Activated CD8-positive, alpha-beta T cell treated with anti-CD3 and anti-CD28 coated beads for 36 hours (primary cell): ENCODE measurements at places on chromosomes 5 and 9.

- H3K36me3 ChIP-seq: no peaks in the 10 kb centered on the region
- peaks cover 34% of the 10 kb centered on the region for H3K4me1 ChIP-seq
- peaks cover 47% of the 10 kb centered on the region for H3K27me3 ChIP-seq
- peak; percentile 62 for DNase-seq
Observed at GRCh38 chr5:159098603-159099436, 896 bp downstream of the EBF1 start.

- DNase-seq: no peak
- H3K4me3 ChIP-seq: no peak overlapping the region
- H3K36me3 ChIP-seq: no peaks in the 10 kb centered on the region
Observed at GRCh38 chr5:159905496-159905895, 10.8 kb upstream of the ADRA1B start.

- no peak for DNase-seq
- H3K27me3 ChIP-seq: no peaks in the 10 kb centered on the region
- H3K4me3 ChIP-seq: no peak overlapping the region
Observed at GRCh38 chr5:82352146-82352791, 74.1 kb upstream of the RPS23 start.

DNA sequence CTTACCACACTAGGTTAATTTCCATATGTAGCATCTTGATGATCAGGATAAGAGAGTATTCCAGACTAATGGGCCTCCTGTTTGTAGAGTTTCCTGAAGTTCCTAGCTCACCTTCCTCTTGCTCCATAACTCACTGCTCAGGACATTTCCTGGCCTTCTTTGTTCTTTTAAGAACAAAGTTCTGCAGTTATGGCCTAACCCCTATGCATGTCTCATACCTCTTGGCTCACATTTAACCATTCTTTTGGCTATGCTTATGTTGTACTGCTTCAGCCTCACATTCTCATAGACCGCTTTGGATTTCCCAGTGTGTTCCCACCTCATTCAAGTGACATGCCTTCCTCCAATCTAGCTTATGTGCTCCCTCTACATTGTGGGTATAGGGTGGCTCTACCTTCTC lies 40.5 kb upstream of the HMGCS1 start:
- H3K36me3 ChIP-seq: no peaks in the 10 kb centered on the region
- no peak overlapping the region for H3K4me3 ChIP-seq
- peaks cover 5% of the 10 kb centered on the region for H3K27me3 ChIP-seq
- DNase-seq: no peak
- H3K4me1 ChIP-seq: no peaks in the 10 kb centered on the region
- H3K27ac ChIP-seq: no peak overlapping the region

DNA sequence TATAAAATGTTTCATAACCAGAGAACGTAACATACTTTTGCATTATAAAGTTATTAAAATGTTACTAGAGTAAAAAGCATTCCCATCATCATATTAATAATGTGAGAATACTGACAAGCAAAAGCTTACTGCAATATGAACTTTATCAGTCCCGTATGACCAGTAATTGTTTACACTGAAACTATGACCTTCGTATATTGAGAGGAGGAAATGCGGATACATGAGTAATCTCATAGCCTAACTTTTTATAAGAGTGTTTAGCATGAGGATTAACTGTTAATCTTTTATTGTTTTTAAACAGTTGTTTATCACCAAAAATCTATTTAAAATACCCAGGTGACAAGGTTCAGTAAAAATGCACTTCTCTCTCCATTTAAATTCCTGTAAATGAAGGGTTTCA lies 272.4 kb downstream of the SLF1 start:
- no peaks in the 10 kb centered on the region for H3K27me3 ChIP-seq
- no peak overlapping the region for H3K4me3 ChIP-seq
- H3K4me1 ChIP-seq: no peaks in the 10 kb centered on the region
- no peak for DNase-seq

GRCh38 chr9:37836386-37836785 lies 35.8 kb downstream of the DCAF10 start:
- no peaks in the 10 kb centered on the region for H3K27me3 ChIP-seq
- peaks cover 19% of the 10 kb centered on the region for H3K4me1 ChIP-seq
- peaks cover 6% of the 10 kb centered on the region for H3K36me3 ChIP-seq
- no peak overlapping the region for H3K4me3 ChIP-seq
- peak overlapping the region; percentile 17 for H3K27ac ChIP-seq
- peak; percentile 28 for DNase-seq

GRCh38 chr5:109242518-109242917 lies 167.3 kb downstream of the PJA2 start:
- H3K4me1 ChIP-seq: no peaks in the 10 kb centered on the region
- no peak for DNase-seq
- H3K27me3 ChIP-seq: no peaks in the 10 kb centered on the region
- no peak overlapping the region for H3K4me3 ChIP-seq
- H3K27ac ChIP-seq: no peak overlapping the region

DNA sequence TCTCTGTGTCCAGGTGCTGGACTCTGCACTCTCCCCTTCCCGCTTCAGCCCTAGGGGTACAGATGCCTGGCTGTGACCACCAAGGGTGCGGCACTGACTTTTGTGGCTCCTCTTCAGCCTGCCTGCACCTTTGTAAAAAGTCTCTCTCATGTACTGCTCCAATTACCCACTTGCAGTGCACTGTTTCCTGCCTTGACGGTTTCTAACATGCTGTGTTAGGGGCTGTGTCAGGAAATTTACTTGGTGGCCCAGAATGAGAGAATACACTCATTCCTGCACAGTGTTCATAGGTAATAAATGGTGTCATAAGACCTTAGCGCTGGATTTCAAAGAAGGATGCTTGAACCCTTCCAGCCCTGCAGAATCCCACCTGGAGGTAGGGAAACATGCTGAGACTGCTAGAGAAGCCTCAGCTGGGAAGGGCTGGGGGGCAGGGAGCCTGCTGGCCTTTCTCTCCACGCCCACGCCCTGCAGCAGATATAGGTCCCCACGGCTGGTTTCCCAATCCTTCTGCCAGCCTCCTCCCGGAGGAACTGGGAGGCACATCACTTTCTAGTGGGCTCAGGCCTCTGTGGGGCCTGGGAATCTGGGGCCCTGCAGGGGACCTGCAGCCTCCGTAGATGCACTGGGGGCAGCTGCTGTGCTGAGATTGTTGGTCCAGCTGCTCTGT lies 17.6 kb upstream of the HRH2 start:
- peaks cover 35% of the 10 kb centered on the region for H3K4me1 ChIP-seq
- no peak for DNase-seq
- peak overlapping the region; percentile 10 for H3K27ac ChIP-seq
- no peaks in the 10 kb centered on the region for H3K36me3 ChIP-seq
- peaks cover 1% of the 10 kb centered on the region for H3K27me3 ChIP-seq

DNA sequence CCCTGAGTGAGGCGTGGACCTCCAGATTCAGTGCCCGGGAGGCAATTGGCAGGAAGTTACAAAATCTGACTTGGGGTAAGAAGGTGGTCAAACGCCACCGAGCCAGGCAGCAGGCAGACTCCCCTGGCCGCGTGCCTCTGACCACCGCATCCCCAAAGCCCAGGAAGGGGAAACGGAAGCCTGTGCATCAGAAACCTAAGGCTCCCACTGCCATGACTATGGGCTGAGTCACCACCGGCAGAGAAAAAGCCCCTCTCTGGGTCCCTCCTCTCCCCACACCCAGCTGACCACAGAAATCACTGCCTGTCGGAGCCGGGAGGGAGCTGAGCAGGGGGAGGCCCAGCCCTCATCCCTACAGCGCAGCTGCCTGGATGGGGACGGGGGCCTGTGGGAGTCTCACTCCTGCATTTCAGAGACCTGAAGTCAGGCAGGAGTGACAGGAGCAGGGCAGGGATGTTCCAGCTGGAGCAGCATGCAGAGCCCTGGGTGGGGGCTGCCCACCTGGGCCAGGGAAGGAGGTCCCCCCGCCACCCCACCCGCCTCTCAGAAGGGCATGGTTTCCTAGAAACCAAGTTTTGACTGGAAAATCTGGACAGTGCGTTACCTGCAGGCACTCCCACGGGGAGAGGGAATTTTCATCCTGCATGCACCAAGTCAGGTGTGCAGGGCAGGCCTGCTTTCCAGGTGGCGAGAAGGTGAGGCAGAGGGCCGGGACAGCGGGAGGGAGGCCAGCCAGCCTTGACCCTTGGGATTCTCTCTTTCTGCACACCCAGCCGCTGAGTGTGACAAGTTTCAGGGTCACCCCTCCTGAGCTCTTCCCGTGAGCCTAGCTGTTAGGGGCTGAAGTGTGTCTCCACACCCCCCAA lies 68.2 kb downstream of the LRSAM1 start:
- H3K27me3 ChIP-seq: no peaks in the 10 kb centered on the region
- H3K4me3 ChIP-seq: no peak overlapping the region
- DNase-seq: peak; percentile 81
- peaks cover 18% of the 10 kb centered on the region for H3K36me3 ChIP-seq
- peaks cover 6% of the 10 kb centered on the region for H3K4me1 ChIP-seq

- no peak overlapping the region for H3K4me3 ChIP-seq
- no peaks in the 10 kb centered on the region for H3K36me3 ChIP-seq
- H3K27ac ChIP-seq: no peak overlapping the region
- no peaks in the 10 kb centered on the region for H3K27me3 ChIP-seq
Observed at GRCh38 chr5:17267106-17267505, 49.7 kb downstream of the BASP1 start.

- no peak for DNase-seq
- no peak overlapping the region for H3K4me3 ChIP-seq
- no peaks in the 10 kb centered on the region for H3K36me3 ChIP-seq
Observed at GRCh38 chr5:58666598-58667581, 84.0 kb downstream of the RAB3C start.

DNA sequence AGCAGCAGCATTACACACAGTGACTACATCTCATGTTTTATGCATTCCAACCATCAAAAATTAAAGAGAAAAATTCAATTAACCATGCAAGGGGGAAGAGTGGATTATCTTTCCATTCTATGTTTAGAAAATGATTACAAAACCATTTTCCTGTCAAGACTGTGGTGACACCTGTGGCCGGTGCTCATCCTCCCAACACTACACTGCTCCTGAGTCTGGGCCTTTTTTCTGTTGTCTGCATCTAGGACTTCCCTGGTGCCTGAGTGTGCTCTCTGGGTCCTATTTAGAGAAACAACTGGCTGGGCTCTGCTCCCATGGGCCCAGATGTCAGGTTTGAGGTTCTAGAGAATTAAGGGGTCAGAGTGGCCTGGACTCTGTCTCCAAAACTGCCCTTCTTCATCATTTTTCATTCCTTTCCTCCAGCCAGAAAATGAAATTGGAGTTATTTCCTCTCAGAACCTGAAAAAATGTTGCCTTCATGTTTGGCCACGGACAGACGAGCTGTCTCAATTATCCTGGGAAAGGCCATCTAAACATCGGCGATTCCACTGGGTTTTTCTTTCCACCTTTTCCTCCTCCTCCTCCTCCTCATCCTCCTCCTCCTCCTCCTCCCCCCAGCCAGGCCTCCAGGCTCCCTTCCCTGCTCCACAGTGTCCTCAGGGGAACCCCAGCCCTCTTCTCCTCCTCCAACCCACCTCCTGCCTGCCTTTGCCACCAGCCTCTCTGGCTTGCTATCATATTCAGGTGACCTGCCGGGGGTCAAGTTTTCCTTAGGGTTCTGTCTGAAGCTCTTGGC lies 11.4 kb upstream of the ARSI start:
- no peak for DNase-seq
- H3K27ac ChIP-seq: no peak overlapping the region
- H3K4me1 ChIP-seq: no peaks in the 10 kb centered on the region
- no peaks in the 10 kb centered on the region for H3K36me3 ChIP-seq

GRCh38 chr9:133787754-133788025 lies 49.5 kb upstream of the SARDH start:
- DNase-seq: peak; percentile 25
- H3K36me3 ChIP-seq: no peaks in the 10 kb centered on the region
- H3K27me3 ChIP-seq: peaks cover 4% of the 10 kb centered on the region
- no peak overlapping the region for H3K27ac ChIP-seq

GRCh38 chr9:20227166-20227874 lies 395.0 kb downstream of the MLLT3 start:
- H3K27me3 ChIP-seq: no peaks in the 10 kb centered on the region
- DNase-seq: no peak
- H3K4me1 ChIP-seq: peaks cover 31% of the 10 kb centered on the region
- H3K27ac ChIP-seq: no peak overlapping the region
- peaks cover 1% of the 10 kb centered on the region for H3K36me3 ChIP-seq
- no peak overlapping the region for H3K4me3 ChIP-seq

- H3K36me3 ChIP-seq: no peaks in the 10 kb centered on the region
- H3K27ac ChIP-seq: no peak overlapping the region
- DNase-seq: no peak
- H3K4me1 ChIP-seq: no peaks in the 10 kb centered on the region
- no peak overlapping the region for H3K4me3 ChIP-seq
Observed at GRCh38 chr9:132190966-132191365, 29.1 kb downstream of the NTNG2 start.

- DNase-seq: peak; percentile 47
- no peak overlapping the region for H3K27ac ChIP-seq
- H3K4me3 ChIP-seq: no peak overlapping the region
- peaks cover 6% of the 10 kb centered on the region for H3K4me1 ChIP-seq
Observed at GRCh38 chr9:68685770-68686169, 19.3 kb upstream of the PIP5K1B start.

DNA sequence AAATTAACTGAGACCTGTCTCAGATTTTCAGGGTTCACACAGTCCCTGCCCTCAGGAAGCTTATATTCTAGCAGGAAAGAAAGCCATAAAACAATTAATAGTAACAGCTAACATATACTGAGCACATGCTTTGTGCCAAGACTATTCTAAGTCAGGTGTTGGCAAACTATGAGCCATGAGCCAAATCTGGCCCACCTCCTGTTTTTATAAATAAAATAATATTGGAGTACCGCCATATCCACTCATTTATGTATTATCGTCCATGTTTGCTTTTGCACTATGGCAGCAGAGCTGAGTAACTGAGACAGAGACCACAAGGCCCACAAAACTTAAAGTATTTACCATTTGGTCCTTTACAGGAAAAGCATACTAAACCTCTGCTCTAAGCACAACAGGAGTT lies 83.3 kb upstream of the TRIO start:
- no peaks in the 10 kb centered on the region for H3K36me3 ChIP-seq
- H3K4me3 ChIP-seq: no peak overlapping the region
- peaks cover 2% of the 10 kb centered on the region for H3K27me3 ChIP-seq
- no peak for DNase-seq
- no peak overlapping the region for H3K27ac ChIP-seq

- peaks cover 4% of the 10 kb centered on the region for H3K4me1 ChIP-seq
- H3K27me3 ChIP-seq: peaks cover 4% of the 10 kb centered on the region
- no peak overlapping the region for H3K27ac ChIP-seq
Observed at GRCh38 chr9:38361473-38361850, 31.0 kb upstream of the ALDH1B1 start.

DNA sequence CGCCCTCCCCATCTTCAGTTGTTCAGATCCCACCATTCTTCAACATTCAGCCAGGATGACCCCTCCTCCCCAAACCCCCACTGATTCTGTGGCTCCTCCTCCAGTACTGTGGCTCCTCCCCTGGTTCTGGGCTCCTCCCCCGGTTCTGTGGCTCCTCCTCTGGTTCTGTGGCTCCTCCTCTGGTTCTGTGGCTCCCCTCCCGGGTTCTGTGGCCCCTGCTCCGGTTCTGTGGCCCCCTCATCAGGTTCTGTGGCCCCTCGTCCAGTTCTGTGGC lies 32.8 kb downstream of the C5orf15 start:
- H3K36me3 ChIP-seq: no peaks in the 10 kb centered on the region
- no peak for DNase-seq
- no peak overlapping the region for H3K27ac ChIP-seq
- peaks cover 51% of the 10 kb centered on the region for H3K4me1 ChIP-seq
- H3K27me3 ChIP-seq: no peaks in the 10 kb centered on the region
- no peak overlapping the region for H3K4me3 ChIP-seq
